A673 (cell line): ENCODE measurements at places on chromosomes 6 and 20. TPM values are rescaled to one million over a fixed set of nuclear protein-coding genes. Genes with fewer than 3 reads are reported as not detected.

GRCh38 chr6:39249278-39249677 is 20.0 kb upstream of the KCNK5 start:
- DNase-seq = no peak

GRCh38 chr6:119066517-119066916 is 11.9 kb downstream of the FAM184A start:
- DNase-seq = no peak

HTR1E gene
- total RNA-seq = not detected in 2 replicates

- DNase-seq = no peak
Measured at GRCh38 chr6:105966481-105966880, 119.7 kb upstream of the PRDM1 start.

DNA sequence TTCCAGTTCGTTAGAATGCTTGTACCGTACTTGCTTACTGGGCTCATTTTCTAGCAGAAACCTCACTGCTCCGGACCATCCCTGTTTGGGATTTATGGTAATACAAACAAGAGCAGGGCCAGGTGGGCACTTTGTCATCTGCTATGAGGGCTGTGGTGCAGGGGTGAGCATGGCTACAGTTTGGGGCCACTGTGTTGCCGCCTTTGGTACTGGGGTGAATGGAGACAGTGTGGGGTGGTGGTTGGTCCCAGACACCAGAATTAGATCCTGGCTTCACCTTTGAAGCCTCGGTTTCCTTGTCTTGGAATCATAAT is 95.0 kb downstream of the TOX2 start:
- no peak for DNase-seq

GRCh38 chr6:27565839-27566779 is 93.2 kb upstream of the ZNF184 start:
- no peak for DNase-seq

CST4 gene
- not detected in 2 replicates for total RNA-seq

DNA sequence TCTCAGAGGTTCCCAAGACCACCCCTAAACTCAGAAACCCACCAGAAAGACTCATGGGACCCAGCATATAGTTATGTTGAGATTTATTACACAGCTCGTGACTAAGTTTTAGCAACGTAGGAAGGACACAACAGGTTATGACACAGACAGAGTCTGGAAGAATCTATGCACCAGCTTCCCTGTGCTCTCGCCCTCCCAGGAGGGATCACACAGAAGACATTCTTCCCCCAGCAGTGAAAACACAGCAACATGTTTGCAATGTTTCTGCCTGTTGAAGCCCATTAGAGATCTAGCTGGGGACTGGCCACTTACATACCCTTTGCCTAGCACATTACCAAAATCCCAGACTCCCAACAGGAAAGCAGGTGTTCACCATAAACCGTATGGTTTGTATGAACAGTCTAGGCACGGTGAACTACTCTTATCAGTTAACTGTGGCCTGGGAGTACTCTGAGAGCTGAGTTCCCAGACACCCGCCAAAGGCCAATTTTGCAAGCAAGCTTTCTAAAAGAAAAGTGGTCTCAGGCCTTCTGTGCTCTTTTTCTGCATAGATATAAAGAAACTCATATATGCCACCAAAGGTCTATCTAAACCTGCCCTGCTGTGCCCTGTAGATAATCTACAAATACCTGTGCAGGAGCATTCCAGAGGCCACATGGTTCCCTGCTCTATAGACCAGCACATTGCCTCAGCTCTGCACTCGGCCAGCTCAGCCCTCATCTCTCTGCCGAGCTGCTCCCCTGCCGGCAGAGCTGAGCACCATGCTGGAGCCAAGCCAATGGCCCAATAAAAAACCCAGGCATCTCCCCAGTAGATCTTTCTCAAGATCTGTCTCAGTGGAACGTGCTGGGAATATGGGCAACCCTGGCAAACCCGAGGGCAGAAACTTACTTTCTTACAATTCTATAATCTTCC is 69.6 kb upstream of the SMIM28 start:
- DNase-seq = peak; percentile 71

SCRT2 gene
- 0.50 and 0.69 TPM in 2 replicates for total RNA-seq

DNA sequence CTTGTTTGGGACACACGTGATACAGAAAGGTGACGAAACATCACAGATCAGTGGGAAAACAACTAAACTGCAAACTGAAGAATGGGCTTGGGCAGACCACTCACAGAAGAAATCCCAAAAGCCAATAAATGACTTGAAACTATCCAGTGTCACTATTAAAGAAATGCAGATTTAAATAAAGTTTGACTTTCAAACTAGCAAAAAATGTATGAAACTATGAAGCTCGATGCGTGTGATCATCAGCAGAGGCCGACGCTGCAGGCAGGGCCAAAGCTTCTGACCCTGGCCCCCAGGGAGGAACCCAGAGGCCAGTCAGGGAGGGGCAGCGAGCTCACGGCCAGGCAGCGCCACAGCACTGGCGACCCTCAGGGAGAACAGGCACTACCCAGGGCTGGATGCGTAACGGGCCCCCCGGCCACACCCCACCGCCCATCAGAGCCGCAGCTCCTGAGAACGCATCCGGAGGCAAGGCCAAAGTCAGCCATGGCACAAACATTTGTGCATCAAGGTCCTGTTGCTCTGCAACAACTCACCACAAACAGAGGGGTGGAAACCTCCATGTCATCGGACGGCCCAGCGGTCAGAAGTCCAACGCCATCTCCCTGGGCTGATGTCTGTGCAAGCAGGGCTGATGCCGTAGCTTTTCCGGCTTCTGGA is 94.1 kb downstream of the YTHDF1 start:
- DNase-seq = no peak

GRCh38 chr6:63805808-63806572 is 170.4 kb downstream of the PHF3 start:
- DNase-seq = peak; percentile 90

DNA sequence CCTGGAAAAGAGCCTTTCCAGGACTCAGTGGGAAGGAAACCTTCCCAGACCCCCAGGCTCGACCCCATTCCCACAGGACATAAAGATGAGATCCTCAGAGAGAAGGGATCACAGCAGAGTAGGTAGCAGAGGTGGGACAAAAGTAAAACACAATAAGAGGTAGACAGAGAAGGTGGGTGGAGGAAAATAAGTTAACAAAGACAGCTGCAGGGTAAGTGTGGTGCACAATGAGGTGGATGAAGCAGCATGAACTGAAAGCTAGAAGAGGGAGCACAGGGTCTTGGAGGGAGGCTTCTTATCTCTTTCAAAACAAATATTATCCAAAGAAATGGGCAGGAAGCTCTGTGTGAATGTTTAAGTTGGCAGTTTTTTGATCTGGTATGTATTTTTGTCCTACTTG is 14.0 kb upstream of the MAP7 start:
- no peak for DNase-seq

PI16 gene
- not detected in 2 replicates for total RNA-seq

- peak; percentile 89 for DNase-seq
Measured at GRCh38 chr6:41424370-41425058, 89.1 kb downstream of the NCR2 start.

GRCh38 chr6:37382994-37383765 is 29.4 kb downstream of the RNF8 start:
- DNase-seq = peak; percentile 12

DNA sequence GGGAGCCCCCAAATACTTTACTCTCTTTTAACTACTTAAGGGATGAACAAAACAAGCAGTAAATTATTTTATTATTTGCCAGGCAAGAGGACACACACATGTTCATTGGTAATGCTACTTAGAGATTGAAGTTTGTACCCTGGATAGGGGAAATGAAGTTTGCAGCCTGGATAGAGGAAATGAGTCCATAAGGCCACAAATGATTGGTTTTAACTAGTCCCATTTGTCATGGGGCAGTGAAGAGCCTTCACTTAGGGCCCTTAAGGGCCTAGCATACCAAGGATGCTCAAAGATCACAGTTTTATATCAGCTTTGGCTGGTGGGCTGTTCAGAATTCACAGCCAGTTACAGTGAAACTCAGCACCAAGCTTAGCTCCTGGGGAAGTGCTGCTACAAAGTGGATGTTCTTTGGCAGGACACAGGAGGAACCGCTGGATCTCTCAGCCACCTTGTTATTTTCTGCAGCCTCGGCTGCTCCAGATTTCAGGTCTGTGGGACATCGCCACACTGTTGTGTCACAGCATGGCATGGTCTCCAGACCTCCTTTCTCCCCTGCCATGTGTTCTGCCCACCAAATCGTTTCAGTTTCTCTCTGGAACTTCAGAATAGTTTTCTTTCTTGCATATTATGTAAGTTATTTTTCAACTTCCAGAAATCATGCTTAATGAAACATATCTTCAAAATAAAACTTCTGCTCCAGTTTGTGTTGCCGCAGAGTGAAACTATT is 41.8 kb downstream of the NCOA7 start:
- DNase-seq = no peak

JARID2 gene
- 29.4 and 34.1 TPM in 2 replicates for total RNA-seq

BEND3 gene
- total RNA-seq = 9.9 and 10.9 TPM in 2 replicates

CCM2L gene
- total RNA-seq = 0.22 TPM in 1 of 2 replicates, not detected in the other

- DNase-seq = no peak
Measured at GRCh38 chr20:20643927-20644326, 68.5 kb downstream of the RALGAPA2 start.

DNA sequence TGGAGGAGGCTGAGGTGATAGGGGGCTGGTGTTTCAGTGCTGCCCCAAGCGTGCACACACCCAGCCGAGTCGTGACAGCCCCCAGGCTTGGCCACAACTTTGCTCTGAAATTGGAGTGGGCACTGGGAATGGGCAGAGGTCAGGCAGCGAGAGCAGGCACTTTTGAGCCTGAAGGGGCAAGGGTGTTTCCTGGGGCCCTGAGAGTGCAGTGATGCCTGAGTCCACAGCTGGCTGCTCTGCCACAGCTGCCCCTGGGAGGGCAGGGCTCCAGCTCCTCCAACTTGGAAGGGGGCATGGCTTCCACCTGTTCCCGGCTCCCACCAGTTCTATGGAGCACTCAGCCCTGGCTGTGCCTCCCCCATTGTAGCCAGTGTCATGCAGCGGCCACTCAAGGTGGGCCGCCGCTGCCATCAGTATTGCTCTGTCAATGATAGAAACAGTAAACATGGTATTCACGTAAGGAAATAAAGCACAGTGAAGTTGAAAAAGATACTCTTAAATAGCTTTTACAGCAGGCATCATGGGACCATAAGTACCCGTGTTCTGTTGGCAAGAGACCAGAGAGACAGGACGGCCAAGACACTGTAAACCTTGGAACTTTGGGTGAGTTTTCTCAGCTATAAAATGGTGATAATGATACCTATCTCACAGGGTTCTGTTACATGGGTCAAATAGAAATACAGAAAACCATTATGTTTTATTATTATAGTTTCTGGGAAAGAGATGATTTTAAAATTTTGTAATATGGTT is 108.9 kb downstream of the THEMIS start:
- DNase-seq = no peak

- peak; percentile 34 for DNase-seq
Measured at GRCh38 chr6:113065611-113066010, 718.5 kb downstream of the RFPL4B start.

DNA sequence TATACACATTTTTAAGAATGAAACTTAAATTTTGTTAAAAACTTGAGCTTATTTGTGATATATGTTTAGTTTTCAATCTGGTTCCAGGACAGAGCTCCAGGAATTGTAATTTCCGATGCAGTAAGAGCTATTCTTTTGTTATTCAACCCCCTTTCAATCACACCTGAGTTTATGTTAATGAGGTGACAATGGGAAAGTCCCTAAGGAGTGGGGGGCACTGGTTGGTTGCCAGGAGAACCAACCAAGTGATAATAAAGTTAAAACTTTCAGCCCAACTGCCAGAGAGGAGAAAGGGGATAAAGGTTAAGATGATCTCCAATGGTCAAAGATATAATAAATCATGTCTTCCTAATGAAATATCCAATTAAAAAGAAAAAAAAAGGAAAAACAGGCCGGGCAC is 19.8 kb downstream of the MDN1 start:
- DNase-seq = no peak

SLC44A4 gene
- not detected in 2 replicates for total RNA-seq

DNA sequence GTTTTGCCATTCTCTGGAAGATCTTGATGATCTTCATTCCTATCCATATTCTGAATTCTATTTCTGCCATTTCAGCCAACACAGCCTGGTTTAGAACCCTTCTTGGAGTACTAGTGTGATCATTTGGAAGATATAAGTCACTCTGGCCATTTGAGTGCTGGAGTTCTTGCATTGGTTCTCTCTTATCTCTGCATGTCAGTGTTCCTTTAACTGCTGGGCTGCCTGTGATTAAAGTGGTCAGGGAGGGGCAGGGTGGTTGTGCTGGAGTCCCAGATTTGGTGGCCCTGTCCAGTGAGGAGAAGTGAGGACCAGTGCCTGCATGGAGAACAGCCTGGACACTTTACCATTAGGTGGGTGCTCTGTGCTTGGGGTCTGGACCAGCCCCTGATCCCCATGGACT is 173.0 kb downstream of the SOD2 start:
- DNase-seq = no peak

ITPA gene
- total RNA-seq = 79.9 and 81.3 TPM in 2 replicates

- DNase-seq = peak; percentile 18
Measured at GRCh38 chr6:164109770-164110140, 695.2 kb downstream of the QKI start.
